ENCODE measurements at places on chromosomes 5 and 9.

DNA sequence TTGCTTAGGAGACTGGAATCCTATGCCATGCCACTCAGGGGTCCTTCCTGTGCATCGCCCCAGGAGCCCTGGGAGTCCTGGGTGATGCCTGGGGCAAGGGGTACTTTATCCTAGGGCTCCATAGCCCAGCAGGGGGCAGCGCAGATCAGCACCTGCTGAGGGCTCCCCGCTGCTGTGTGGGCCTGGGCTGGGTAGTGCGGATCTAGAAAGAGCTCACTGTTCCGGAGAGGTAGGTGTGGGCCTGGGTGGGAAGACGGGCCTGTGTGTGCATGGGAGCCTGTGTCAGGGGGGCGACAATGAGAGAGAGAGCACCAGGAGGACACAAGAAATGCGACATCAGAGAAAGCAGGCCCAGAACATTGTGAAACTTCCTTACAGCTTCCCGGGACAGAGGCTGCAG lies 11.4 kb upstream of the DAB2IP start:
- DNase-seq, result no peak

- DNase-seq, result no peak
Measured at GRCh38 chr5:122442938-122443337, 130.9 kb downstream of the SNCAIP start.

- no peak for DNase-seq
Measured at GRCh38 chr5:158064334-158065123, 205.6 kb upstream of the CLINT1 start.

DNA sequence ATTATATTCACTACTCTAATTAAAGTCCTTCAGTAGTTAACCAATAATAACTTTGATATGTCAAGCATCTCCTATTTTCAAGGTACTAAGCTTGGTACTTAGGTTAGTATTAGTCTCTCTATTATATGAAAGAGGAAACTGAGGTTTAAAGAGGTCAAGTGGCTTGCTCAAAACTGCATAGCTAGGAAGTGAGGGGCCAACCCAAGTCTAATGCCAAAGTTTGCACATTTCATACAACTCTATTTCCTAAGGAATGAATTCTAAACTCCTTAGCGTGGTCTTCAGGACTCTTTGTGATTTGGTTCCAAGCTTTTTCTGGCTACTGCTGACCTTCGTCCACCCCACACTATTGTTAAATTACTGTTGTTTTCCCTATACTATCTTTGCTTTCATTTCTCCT lies 9.9 kb upstream of the SHOC1 start:
- DNase-seq, result no peak

- DNase-seq, result no peak
Measured at GRCh38 chr5:72673623-72674022, 142.8 kb upstream of the TNPO1 start.

DNA sequence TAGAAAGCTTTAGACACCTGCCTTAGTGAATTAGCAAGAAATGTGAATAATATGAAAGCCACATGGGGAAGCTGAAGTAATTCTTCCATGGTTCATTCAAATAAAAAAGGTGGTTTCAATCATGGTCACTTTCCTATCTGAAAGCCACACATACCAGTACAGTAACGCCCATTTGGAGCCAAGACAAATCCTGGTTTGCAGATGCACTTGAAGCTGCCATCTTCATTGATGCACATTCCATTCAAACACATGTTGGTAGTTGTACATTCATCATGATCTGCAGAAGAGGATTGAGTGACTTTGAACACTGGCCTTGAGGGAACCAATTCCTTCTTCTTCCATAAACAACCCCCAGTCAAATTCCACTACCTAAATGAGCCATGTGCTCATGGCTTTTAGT lies 161.5 kb downstream of the FBN2 start:
- no peak for DNase-seq

DNA sequence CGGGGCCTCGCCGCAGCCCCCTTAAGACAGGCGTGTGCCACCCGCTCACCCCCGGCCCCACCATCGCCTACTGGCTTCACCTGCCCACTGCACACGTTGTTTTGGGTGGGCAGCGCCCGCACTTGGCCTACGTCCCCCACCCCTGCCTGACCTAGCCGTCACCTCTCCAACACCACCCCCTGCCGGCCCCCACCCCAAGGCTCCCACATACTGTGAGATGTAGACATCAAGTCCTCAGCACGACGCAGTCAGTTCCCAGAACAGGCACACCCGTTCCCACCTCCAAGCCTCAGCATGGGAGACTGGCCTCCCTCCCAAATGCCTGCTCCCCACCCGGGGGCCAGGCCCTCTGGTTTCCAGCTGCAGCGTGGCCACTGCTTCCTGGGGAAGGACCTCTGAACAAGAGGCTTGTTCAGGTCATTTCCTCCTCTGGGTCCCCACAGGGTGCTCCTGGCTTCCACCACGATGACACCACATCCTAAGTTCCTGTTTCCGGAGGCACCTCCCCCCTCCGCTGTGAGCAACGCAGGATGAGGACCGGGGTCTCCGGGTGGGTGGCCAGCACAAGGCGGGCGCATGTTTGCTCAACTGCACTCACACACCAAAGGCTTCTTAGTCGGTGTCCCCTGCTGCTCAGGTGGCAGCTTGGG lies 11.3 kb downstream of the DBN1 start:
- no peak for DNase-seq

DNA sequence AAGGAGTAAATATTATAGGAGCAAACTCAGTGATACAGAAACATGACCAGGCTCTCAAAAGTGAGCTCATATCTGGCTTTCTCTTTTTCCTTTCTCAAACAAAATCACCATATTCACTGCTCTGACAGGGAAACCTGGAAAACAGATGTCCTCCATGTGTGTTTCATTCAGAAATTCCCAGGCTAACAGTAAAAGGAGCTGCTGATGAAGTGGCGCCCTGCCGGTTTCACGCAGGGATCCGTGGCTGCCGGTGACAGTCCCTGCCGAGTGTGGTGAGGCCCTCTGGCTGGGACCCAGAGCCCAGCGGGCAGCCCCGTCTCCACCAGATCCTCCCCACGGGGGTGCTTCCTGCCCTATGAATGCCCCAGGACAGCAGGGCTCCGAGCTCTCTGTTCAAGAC lies 208.1 kb downstream of the GNA14 start:
- DNase-seq, result no peak

GRCh38 chr5:156411-157072 lies 34.8 kb upstream of the LRRC14B start:
- no peak for DNase-seq

GRCh38 chr9:26727471-26727870 lies 165.1 kb downstream of the CAAP1 start:
- no peak for DNase-seq

DNA sequence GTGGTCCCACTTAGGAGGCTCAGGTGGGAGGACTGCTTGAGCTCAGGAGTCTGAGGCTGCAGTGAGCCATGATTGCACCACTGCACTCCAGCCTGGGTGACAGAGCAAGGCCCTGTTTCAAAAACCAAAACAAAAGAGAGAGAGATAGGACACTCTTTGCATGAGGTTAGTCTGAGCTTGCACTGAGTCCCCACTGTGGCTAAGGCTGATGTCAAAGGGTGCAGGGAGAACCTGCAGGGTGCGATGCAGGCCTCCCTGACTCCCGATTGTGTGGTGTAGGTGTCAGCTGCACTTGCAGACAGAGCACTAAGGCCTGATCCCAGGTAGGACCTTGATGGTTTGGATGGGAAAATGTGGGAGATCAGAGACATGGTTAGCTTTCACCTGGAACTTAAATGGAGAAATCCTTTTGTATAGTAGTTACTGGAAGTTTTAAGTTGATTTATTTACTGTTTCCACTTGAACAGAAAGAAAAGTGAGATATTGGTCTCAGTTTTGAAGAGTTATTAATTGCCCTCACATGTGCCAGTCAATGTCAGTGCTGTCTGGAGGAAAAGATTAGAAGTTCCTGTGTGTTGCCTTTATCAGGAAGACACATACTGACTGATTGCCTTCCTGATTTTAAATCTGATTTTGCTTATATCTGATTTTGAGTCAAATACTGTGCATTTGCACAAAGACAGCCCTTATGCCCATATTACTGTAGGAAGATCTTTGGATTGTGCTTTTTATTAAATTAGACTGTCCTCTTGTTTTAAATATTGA lies 260.0 kb downstream of the MAST4 start:
- DNase-seq, result no peak

DNA sequence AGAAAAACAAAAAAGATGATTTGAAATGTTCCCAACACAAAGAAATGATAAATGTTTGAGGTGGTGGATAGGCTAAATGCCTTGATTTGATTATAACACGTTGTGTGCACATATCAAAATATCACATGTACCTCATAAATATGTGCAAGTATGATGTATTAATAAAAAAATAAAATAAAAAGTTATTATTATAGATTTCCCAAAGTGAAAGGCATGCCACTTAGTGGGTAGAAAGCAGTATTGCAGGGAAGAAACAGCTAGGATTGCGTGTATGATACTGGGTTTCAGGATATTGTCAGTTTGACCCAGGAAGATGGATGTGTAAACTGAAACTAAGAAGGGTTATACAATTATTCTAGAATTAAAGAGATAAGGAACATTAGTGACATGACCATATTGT lies 3.6 kb upstream of the TMEM38B start:
- no peak for DNase-seq

- DNase-seq, result no peak
Measured at GRCh38 chr5:114335391-114335790, 26.5 kb upstream of the KCNN2 start.

- no peak for DNase-seq
Measured at GRCh38 chr5:54676481-54677340, 159.2 kb downstream of the SNX18 start.

GRCh38 chr5:170355601-170356098 lies 33.5 kb downstream of the KCNMB1 start:
- no peak for DNase-seq

DNA sequence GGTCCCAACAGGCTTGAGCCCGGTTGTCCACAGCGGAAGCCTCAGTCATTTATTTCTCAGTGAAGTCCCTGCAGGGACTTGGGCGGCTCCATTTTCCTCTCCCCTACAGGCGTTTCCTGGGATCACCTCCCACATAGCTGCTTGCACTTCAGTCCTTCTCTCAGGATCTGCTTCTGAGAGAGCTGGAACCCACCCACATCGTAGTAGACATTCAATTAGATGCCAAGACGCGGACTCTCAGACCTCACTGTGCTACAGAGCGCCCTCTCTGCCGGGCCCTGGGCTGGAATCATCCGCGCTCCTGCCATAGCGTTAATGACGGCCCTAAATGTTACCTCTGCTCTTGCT lies 54.0 kb upstream of the ROR2 start:
- no peak for DNase-seq

GRCh38 chr9:99868845-99869244 lies 37.6 kb upstream of the STX17 start:
- DNase-seq, result no peak

DNA sequence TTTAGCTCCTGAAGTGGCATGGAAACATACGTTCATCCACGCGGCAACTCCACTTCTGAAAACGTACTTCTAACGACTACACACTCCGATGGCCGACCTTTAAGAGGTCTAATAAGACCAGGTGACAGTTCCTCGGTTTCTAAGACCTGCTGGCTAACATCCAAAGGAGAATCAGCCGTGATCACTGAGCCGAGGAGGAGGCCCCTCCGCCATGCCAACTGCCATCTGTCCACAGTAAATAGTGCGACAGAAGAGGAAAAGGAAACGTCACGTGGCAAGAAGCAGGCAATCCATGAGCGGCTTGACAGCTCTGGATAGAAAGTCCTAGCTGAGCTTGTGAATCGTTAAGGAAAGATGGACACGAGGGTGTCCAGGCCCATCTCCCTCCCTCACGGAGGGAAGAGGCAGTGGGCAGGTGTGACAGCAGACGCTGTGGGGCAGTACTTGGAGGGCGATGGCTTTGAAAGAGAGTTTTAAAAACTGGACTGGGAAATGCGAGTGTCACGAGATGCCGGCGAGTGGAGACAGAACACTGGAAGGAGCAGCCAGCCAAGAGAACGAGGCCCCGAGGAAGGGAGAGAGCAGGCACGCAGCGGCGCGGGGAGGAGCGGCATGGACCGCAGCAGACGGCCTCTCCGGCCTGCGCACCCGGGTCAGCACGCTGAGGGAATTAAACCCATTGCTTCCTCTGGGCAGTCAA lies 66.7 kb upstream of the TBC1D9B start:
- DNase-seq, result no peak

DNA sequence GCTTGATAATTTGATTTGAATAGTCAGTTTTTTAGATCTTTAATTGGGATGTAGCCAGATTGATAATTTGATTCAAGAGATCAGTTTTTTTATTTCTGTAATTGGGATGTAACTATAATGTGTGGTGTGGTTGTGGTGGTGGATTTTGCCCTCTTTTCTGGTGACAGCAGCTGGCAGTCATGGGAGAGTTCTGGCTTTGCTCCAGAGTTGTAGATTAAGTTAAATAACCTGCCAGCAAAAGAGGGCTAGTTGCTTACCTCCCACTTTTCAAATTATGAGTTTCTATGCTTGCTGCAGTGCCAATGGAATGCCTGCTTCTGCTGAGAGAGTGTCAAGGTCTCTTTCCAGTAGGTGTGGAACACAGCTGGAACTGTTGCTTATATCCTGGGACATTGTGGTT lies 315.1 kb downstream of the CCDC171 start:
- DNase-seq, result no peak

- no peak for DNase-seq
Measured at GRCh38 chr9:133263557-133263956, 11.4 kb downstream of the ABO start.

DNA sequence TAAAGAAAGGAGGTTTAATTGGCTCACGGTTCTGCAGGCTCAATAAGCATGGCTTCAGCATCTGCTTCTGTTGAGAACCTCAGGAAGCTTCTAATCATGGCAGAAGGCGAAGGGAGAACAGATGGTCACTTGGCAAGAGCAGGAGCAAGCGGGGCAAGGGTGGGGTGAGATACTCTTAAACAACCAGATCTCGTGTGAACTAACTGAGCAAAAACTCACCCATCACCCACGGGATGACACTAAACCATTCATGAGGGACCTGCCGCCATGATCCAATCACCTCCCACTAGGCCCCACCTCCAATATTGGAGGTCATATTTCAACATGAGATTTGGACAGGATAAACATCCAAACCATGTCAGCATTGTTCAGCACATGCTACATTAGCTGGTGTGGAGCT lies 89.1 kb upstream of the HAND1 start:
- no peak for DNase-seq

DNA sequence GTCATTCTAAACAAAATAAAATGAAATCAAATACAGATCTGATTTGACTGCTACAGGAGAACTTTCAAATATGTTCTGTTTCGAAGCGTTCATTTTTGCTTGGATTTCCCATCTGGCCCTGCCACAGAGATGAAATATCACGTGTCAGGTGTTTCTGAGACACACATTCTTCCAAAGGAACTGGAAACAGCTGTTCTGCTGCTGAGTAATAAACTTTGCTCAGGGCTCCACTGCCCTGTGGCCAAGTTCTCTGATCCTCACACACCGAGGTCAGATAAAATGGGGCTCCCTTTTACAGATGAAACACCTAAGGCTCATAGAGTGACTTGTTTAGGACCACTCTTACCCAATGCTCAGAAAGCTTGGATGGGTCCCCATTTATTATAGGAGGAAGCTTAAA lies 42.5 kb downstream of the FRMPD1 start:
- DNase-seq, result no peak

- DNase-seq, result no peak
Measured at GRCh38 chr9:110977259-110977709, 61.0 kb downstream of the LPAR1 start.

GRCh38 chr5:137997726-137998213 lies 35.1 kb downstream of the FAM13B start:
- DNase-seq, result no peak
